Stimulated activated CD8-positive, alpha-beta memory T cell treated with anti-CD3 and anti-CD28 coated beads, Interleukin-15, amount 100 ng/mL, for 48 hours (primary cell): ENCODE measurements at places on chromosomes 3 and 15.

DNA sequence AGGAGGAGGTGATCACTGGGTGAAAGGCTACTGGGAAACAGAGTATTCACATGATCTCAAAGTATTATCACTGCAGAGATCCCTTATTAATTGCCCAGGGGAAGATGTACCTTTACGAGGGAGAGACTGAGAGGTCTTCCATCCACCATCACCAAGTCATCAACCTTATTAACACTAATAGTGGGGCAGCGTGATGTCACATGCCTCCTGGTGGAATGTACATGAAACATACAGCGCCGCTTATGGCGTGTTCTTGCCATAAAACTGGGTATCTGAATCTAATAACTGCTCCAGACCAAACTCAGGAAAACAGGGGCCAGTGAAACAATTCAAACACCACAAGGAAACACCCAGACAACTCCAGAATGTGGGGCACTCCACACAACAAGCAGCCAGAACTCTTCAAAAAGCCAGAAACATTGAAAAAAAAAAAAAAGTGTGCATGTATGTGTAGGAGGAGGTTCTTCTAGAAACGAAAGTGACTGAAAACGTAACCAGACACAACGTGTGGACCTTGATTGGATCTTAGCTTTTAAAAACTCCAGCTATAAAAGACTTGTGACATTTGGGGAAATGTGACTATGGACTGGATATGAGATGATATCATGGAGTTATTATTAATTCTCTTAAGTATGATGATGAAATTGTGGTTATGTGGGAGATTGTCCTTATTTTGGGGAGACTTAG lies 4.6 kb downstream of the STIMATE start:
- no peak for DNase-seq

- DNase-seq: no peak
These were observed 46.4 kb downstream of the MOBP start for GRCh38 chr3:39513791-39514369.

GRCh38 chr3:154583086-154583634 lies 153.2 kb upstream of the GPR149 start:
- no peak for DNase-seq

DNA sequence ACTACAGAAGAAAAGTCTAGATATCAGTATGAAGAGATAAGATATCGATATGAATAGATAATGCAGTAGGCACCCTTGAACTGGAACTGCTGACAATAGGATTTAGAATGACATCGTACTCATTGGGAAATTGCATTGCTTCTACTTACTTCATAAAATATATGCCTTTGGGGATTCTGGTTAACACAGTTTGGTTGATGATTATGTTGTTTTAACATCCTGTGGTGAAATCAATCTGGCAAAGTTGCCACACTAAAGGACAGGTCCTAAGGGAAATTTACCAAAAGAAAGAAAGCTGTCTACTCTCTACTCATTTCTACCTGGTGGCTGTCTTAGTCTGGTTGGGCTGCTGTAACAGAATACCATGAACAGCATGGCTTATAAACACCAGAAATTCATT lies 417.4 kb upstream of the DPH6 start:
- DNase-seq: no peak

DNA sequence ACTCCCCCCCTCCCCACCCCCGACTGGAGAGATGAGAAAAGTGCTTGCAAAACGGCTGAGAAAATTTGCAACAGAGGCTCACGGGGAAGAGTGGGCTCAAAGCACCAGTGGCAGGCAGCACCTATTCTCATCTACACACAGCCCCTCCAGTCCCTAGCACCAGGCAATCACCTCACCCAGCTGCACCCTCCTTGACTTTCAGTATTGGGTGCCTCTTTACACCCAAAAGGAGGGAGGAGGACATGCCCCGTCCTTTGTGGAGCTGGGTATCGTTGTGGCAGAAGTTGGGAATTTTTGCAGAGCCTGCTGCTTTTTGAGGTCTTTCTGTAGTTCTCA lies 182.8 kb upstream of the TOPAZ1 start:
- no peak for DNase-seq

DNA sequence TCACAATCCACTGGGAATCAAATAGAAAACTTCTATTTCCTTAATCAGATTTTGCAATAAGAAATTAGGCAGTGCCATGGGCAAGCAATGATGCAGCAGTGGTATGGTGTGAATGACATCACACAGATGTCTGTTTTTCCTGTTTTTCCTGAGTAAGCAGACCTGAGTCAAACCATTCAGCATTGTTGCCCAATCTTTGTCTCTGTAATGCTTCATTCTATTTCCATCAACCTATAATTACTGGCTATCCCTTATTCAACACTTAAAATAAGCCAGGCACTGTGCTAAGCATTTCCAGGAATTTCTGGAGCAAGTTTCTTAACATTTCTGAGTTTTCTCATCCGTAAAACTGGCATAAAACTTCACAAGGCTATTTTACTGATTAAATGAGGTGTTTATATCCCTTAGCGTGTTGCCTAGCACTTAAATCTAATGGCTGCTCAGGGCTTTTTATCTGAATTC lies 11.3 kb upstream of the OXSR1 start:
- DNase-seq: no peak
